ENCODE measurements at places on chromosomes 1 and 21.

DNA sequence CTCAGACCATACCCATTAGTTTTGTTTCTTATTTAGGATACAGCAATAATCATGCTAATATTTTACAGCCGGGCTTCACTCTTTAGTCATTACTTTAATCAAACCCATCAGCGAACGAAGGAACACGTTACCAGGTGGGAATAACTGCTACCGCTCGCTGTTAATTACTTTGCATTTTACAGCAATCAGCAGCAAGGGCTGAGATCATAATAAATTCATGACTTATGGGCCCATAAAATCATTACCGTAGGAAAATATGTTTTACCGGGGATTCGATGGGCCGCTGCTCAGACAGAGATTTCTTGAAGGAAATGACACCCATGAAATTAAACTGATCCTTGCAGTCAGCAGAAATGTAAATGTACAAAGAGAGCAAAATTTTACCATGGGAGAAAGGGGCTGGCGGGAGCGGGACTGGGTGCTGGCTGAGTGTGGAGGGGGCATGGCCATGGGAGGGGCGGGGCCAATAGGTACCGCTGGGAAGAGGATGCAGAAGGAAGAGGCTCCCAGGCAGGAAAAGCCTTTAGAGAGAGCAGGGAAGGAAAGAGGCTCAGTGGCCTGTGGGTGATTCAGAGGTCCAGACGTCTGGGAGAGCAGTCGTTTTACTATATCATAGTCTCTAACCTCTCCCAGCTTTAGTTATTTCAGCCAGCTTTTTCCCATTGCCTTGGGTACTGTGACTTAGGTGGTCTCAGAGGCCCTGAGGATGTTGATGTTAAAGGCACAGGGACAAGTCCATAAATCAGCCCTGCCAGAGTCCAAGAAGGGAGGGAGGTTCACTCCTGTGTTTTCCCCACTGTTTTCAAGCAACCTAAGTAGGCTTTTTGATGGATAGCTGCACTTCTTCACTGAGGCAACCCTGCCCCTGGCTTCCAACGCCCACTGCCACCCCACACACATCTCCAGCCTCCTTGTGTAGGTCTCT, 258.9 kb downstream of the SEC16B start:
- DNase-seq = no peak

DNA sequence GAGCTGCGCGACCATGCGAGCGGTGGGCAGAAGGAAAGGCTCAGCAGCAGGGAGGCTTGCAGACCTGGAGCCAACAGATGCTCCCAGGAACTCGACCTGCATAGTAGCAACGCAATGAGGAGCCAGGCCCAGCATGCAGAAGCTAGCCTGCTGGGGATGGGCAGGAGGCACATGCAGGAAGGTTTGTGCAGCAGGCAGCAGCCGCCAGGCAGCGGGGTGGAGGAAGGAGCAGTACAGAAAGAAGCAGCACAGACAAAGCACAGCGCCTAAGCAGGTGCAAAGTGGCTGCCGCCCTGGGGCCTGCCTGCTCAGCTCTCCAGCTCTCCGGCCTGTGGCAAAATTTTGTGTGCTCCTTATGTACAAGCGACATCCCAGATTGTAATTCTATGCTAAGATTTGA, 213.5 kb upstream of the MAP1LC3C start:
- no peak for DNase-seq

DNA sequence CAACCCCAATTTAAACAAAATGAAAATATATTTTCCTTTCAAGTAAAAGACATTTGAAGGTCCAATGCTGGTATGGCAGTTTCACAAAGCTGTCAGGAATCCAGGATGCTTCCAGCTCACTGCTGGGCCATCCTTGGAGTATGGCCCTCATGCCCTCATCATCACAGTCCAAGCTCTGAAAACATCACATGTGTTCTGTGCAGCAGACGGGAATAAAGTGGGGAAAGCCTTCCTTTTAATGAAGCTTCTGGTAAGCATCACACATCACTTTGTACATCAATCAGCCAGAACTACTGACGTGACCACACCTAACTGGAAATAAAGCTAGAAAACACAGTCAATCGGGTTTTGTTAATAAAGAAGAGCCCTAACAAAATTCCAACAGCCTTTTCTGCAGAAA, 22.7 kb downstream of the CDC42BPA start:
- DNase-seq = no peak

DNA sequence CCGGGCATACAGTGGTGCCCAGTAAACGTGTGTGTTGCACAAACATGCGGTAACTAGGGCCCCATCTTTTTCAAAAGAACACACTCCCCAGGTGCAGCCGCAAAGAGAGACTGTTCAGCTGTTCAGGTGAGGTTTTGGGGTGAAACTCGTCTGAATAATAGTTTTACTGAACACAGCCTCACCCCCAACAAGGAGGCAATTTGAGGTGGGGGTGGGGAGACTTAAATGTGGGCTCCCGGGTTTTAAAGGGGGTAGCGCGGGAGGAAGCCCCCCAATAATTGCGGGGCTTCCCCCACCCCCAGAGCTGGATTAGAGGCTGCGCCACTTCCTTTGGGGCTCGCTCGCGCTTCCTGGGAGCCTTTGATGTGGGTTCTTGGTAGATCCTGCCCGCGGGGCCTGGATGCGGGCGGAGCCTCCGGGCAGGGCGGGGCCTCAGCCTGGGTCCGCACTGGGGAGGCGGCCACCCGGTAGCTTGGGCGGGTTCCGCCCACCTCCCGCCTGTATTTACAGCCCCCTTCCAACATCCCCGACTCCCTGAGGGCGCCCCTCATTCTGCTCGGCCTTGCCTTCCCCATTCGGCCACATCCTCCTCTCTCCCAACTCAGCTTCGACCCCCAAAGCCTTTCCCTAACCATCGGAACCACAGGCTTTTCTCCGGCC, 6.4 kb upstream of the EPHA2 start:
- no peak for DNase-seq

GRCh38 chr1:204611036-204611435, 74.5 kb downstream of the LRRN2 start:
- DNase-seq = no peak

DNA sequence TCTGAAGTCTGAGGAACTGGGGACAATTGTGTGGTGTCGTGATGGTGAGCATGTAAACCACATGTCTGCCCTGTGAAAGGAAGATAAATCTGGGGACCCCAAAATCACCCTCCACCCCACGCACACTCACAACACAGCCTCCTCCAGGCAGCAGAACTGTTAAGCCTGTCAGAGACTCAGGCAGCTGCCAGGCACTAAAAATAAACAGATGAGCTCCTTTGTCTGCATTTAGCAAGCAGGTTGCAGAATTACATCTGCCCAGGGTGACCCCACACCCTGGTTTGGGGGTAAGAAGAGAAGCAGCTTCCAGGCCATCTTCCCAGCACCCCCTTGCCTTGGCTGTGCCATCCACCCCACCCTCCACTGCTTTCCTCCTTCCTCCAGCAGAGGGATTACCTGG, 119.1 kb upstream of the RUNX3 start:
- no peak for DNase-seq

- DNase-seq = no peak
Observed at GRCh38 chr21:21162786-21163185, 164.6 kb downstream of the NCAM2 start.

DNA sequence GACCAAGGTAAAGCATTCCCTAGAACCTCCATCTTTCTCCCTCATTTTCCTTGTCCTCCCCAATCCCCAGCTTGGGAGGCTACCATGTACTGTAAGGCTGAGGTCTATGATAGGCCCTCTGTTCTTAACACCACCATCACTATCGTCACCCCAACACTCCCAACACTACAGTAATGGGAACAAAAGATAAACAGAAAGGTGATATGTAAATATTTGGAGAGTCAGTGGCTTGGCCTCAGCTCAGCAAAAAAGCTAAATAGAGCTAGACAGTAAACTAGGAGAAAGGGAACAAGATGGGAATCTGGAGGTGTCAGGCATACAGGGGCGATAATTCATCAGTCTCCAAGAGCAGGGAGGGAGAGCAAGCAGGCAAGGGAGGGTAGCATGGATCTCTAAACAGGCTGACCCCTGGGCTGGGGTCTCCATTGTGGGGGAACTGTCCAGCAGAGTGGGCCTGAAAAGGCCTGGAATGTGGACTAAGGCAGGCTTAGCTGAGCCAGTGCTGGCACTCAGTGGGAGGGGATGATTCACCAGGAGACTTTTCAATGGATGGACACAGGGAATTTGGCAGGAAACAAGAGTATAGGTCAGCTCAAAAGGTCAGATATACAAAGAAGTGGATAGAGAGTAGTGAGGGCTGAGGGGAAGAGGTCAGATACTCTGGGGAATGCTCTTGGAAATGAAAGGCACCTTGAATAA, 6.7 kb downstream of the WNT2B start:
- DNase-seq = peak; percentile 89

- no peak for DNase-seq
Observed at GRCh38 chr1:184116287-184116686, 64.8 kb downstream of the TSEN15 start.

DNA sequence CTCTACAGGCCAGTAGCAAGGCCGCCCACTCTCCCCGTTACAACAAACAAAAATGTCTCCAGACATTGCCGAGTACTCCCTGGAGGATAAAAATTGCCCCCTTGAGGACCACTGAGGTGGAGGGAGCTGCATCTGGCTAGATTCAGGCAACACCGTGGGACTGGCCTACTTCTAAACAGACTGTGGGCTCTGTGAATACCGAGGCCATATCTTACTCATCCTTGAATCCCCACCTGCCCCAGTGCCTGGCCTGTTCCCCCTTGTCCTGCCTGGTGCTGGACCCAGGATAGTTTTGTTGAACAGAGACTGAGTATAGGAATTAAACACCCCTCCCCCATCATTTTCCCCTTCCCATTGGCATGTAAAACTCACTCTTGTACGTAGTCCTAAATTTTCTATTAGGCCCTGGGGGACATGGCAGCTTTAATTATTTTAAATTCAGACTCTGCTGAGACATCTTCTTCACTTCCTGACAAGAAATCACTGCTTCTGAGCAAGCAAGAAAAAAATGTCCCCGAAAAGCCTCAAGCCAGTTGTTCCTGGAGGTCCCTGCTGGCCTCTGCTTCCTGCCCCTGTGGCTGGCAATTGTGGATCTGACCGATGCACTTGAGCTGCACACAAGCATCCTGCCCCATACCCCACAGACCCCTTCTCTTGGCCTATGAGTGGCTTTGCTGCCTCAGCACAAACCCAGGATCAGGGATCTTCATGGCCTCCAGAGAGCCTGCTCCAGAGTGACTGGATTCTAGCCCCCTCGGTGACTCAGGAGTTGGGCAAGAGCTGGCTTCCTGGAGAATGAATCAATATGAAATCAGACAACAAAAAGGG, 111.0 kb downstream of the ACTL8 start:
- DNase-seq = peak; percentile 92

DNA sequence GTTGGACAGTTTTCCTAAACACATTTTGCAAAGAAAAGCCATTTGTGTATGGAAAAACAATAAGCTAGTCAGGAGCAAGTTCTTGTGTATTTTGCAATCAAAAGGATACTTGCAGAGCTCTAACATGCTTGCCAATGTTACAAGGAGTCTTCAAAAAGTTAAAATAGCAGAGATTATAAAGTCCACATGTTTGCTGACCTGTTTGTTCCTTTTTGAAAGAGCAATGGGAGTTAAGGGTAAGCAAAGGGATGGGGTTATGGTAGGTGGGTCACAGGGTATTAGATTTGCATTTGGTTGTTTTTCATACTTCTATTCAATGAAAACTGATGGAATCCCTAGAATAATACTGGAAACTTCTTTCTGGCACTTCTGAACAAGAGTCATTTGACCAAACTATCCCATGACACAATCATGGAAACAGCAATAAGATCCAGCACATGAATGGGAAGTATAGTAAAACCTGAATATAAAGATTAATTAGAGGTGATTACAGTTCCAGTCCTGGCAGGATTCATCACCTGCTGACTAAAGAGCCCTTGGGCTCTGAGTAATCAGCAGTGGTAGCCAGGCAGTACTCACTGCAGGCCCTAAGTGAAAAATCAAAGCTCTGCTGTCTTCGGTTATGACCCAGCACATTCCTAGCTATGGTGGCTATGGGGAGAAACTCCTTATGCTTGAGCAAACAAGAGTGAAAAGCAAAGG, 27.1 kb upstream of the ZC3H11B start:
- DNase-seq = peak; percentile 42

DNA sequence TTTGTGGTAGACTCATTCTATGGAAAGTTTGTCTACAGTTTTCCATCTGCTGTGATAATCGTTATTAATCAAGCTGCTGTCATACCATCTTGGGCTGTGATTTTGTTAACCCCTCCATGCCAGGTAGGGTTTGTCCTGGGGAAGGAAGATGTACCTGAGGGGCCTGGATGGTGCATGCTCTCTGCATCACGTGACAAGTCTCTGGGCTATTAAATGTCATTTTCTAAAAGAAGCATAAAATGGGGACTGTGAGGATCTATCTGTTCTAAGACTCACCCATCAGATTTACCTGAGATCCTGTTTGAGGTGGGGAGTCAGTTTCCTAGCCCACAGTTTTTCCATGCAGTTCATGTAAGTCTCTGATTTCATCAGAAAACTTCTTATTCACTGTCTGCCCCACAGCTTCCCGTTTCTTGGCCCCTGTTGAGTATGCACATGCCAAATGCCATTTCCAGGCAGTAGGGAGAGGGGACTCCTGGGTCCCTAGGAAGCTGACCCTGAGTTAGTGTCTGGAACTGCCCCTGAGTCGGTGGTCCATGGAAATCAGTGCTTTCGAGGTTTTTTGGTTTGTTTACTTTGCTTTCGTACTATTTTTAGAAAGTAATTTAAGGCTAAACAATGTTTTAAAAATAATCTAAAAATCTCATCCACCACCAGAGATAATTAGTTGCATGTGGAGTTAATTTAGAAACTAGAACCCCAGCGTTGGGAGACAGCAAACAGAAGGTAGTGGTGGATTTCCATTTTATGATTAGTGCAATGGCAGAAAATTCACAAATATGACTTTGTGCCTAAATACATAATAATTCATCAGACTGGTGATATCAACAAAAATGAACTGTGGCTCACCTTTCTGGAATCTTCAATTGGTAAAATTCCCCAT, 46.7 kb downstream of the ZBTB18 start:
- no peak for DNase-seq

DNA sequence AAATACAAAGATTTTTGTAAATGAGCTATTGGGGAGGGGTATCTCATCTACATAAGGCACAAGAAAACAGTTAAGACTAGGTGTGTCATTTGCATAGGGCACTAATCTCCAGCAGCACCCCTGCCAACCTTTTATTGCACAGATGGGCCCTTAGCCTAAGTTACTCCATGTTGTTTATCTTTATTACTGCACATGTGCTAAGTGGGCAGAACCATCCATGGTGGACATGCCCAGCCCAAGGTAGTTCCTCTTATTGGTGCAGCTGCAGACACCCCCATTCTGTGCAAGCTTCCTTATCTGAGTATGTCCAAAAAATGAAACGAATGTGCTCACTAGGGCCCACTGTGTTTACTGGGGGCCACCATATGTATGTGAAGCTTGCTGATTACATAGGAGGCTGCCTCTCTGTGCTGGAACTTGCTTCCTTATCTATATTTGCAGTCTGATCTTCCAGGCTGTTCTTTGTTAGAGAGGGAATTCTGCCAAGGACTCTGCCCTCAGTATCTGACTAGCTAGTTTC, 77.3 kb upstream of the NEK7 start:
- DNase-seq = no peak

DNA sequence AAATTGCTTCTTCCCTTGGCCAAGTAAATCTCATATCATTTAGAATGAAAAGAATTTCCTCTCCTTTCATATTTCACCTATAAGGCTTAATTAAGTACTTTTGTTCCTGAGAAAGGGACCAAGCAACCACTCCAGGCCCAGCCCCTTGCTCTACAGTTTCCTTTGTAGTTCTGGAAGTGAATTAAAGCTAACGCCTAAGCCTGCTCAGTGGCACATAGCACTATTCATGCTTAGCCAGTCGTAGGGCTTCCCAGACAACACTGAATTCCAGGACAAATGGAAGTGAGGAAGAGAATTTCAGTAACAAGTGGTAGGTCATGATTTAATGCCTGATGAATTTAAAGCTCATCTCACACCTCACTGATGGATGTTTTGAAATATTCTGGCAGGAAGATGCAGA, 73.3 kb downstream of the RPAP2 start:
- no peak for DNase-seq

GRCh38 chr1:178886551-178886950, 15.7 kb upstream of the ANGPTL1 start:
- no peak for DNase-seq

Data from kidney tubule cell (primary cell).